ENCODE measurements at places on chromosomes 4 and X.
A peak's percentile ranks its signal among the peaks of the same experiment; 100 is the strongest.

DNA sequence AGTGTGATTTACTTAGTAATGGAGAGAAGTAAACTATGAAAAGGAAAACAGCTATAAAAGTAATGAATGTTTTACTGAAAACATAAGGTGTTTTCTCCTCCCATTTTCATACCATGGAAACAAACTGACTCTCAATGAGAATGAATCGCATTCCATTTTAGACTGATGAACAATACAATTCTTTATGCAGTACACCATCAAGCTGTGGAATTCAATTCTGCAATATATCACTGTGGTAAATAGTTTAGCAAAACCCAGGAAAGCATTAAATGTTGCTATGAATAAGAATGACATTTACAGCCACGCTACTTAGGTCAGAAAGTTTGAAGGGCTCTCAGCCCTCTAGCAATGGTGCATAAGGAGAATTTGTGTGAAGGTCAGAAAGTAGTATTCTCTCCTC lies 7.4 kb downstream of the DCAF8L2 start:
- DNase-seq: no peak

- DNase-seq: no peak
Measured at GRCh38 chr4:99207911-99208718, 10.9 kb downstream of the ADH6 start.

- no peak for DNase-seq
Measured at GRCh38 chr4:56245547-56246232, 141.6 kb downstream of the AASDH start.

DNA sequence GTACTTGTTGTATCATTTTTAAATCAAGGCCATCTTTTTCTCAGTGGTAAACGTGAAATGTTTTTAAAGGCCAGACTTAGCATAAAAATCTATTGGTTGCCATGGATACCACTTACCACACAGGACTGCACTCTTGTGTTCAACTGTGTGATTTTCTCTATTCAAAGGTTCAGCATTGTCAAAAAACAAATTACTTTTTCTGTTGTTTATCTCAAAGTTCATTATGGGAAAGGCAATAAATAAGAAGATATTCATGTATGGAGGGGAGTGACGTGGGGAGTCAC lies 231.0 kb upstream of the GATB start:
- DNase-seq: no peak

GRCh38 chr4:138696058-138696457 lies 319.5 kb upstream of the NOCT start:
- DNase-seq: no peak

GRCh38 chrX:140817943-140818342 lies 108.4 kb downstream of the LINC00632 start:
- no peak for DNase-seq

DNA sequence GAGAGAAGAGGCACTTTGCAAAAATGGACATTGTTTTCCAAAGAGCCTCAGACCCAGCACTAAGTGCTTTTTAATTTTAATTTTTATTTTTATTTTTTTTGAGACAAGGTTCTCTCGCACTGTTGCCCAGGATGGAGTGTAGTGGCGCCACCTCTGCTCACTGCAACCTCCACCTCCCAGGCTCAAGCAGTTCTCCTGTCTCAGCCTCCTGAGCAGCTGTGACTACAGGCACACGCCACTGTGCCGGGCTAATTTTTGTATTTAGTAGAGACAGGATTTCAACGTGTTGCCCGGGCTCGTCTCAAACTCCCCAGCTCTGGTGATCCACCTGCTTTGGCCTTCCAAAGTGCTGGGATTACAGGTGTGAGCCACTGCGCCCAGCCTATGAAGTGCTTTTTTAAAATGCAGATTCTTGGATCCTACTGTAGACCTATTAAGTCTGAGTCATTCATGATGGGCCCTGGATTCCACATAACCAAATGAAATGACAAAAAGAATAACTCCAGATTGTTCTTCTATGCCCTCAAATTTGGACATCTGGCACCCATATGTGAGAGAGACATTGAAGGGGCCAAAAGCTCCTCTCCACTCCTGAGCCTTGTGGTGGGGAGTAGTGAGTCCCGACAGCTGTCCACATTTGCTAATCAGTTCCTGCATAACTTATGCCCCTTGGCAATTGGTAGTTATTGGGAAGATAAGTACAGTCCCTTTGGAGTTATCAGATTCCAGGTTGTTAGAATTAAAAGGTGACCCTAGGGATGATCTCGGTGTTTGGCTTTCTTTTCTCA lies 3.6 kb downstream of the NOCT start:
- no peak for DNase-seq

GRCh38 chr4:98601708-98602107 lies 56.7 kb downstream of the TSPAN5 start:
- peak; percentile 57 for DNase-seq

DNA sequence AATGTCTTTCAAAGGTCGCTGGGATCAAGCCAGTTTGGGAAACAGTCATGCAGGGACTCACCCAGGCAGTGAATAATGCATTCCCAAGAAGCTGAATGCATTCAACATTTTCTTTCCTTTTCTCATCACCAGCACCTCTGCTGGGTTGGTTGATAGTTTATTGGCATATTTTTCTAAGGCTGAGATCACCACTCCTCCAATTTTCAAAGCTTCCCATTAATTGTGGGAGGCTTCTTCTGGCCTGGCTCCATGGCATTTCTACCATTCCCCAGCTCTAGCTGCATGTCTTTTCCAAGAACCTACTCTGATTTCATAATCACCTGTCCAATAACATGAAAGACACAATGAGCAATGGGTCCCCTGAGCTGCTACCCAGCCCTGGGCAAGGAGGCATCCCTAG lies 35.8 kb downstream of the CHRDL1 start:
- no peak for DNase-seq

- DNase-seq: peak; percentile 64
Measured at GRCh38 chrX:1468250-1468772, 15.6 kb upstream of the ASMTL start.

DNA sequence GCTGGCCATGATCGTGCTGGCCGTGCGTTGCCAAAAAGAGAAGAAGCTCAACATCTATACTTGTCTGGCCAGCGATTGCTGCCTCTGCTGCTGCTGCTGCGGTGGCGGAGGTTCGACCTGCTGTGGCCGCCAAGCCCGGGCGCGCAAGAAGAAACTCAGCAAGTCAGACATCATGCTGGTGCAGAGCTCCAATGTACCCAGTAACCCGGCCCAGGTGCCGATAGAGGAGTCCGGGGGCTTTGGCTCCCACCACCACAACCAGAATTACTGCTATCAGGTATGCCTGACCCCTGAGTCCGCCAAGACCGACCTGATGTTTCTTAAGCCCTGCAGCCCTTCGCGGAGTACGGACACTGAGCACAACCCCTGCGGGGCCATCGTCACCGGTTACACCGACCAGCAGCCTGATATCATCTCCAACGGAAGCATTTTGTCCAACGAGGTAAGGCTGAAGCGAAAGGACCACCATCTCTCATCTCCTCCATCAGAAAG lies 3.3 kb downstream of the PCDH10 start:
- no peak for DNase-seq

DNA sequence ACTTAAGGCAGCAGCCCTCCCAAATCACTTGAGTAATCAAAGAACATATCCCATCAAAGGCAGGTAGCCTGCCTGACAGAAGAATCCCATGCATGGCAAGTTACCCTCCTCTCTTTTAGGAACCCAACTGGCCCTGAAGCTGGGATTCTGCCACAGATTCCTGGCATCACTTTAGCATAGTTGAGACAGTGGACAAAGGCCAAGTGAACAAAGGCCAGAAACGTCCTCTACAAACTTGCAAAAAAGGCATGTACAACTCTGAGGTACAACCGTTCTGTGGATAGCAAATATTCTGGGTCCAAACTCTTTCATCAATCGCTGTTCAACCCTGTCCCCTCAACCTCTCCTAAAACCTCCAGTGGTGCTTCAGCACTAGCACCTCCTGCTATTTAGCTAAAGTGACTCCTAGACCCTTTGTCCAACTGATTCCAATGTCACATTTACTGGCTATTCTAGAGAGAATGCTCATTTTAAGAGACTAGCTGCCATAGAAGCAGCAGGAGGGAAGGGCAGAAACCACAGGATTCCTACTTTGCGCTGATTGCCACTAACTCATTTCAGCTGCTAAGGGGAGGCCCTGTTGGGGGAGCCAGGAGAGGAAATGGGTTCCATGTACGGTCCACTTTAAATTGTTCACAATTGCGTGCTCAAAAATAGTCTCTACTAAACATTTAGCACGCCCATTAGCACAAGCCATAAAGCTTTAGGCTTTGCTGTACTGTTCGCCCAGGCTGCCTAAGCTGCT lies 105.9 kb downstream of the SHROOM4 start:
- DNase-seq: no peak

- no peak for DNase-seq
Measured at GRCh38 chrX:21529771-21530170, 128.4 kb downstream of the KLHL34 start.

DNA sequence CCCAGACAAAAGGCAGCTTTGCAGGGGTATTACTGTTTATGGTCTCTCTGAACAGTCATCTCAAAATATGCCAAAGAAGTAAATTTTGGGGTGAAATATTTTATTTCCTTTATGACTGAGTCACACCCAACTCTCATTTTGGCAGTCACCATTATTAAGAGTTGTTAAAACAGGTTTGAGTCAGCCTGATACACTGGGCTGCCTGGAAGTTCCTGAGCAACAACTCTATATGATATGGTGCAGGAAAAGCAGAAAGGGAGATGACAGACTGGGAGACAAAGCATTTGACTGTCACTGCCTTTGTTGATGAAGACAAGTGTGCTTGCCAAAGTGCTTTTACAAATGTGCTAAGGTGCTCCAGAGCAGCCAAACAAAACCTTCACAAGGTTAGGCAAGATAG lies 1263.5 kb downstream of the PCDH7 start:
- no peak for DNase-seq

- peak; percentile 10 for DNase-seq
Measured at GRCh38 chr4:169410839-169411770, 140.3 kb upstream of the SH3RF1 start.

GRCh38 chrX:72062916-72063315 lies 68.8 kb downstream of the RTL5 start:
- DNase-seq: no peak

DNA sequence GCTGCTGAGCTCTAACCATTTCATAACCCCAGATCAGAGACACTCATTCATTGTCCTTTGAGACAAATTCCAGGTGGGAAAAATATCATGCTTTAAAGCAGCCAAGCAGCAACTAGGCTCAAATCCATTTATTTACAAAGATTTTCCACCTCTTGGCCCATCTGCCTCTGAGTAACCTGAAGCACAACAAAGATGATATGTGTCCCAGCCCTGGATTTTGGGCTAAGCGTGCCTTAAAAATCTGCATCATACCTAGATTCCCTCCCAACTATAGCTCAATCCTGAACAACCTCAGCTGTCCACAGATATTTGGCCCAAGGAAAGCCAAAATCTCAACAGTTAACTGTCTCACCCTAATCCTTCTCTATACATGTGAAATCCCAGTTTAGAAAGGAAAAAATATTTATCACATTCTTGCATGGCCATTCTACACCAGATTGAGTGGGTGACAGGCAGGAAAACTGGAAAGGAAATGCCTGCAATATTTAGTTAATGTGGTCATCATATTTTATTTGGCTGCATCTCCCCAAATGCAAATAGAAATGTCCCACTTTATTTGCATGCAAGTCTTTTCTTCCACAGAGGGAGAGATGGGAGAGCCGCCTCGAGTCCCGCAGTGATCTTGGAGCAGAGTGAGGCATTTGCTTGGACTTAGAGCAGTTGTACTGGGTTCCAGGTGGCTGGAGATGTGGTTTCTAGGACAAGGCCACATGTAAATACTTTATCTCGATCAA lies 146.4 kb upstream of the EOLA2 start:
- no peak for DNase-seq

DNA sequence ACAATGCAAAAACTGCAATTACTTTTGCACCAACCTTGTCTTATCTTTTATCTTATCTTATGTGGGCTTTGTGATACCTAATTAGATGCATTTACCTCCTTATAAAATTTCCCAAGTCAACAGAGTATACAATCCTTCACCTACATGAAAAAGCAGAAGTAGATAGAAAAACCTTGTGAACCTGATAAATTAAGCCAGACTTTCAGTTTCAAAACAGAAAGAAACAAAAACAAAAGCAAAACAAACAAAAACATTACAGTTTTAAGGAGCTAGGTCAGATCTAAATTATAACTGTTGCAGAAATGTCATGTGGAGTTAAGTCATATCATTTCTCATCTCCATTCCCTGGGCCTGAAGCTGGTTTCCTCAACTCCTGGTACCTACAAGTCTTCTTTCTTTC lies 24.9 kb upstream of the CXXC4 start:
- DNase-seq: no peak

DNA sequence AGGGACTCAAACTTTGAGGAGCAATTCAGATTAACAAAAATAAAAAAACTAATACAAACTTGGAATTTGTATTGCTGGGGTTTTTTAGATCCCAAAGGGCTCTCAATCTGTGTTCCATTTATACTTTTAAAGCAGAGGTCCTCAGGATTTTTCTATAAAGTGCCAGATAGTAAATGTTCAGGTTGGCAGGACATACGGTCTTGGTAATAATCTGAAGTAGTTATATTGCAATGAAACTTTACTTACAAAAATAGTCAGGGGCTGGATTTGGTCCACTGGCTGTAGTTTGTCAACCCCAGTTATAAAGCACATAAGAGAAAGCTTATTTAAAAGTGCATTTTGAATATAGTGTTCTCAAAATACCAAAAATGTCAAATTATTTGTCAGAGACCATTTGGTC lies 164.1 kb upstream of the CTSO start:
- DNase-seq: no peak

DNA sequence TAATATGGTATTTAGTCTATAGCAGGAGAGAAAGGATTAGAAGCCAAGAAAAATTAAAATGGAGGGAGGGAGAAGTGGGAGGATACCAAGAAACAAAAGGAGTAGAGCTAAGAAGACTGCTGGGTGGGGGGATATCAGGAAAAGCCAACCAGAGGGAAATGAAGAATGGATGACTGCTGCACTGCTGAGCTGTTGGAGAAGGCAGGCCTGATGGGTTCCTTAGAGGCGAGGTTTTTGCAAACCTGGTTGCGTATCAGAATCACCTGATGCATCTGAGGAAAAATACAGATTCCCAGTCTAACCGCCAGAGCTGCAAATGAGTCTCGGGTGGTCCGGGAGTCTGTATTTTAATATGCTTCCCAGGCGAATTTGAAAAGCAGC lies 1.5 kb downstream of the PGRMC1 start:
- no peak for DNase-seq

DNA sequence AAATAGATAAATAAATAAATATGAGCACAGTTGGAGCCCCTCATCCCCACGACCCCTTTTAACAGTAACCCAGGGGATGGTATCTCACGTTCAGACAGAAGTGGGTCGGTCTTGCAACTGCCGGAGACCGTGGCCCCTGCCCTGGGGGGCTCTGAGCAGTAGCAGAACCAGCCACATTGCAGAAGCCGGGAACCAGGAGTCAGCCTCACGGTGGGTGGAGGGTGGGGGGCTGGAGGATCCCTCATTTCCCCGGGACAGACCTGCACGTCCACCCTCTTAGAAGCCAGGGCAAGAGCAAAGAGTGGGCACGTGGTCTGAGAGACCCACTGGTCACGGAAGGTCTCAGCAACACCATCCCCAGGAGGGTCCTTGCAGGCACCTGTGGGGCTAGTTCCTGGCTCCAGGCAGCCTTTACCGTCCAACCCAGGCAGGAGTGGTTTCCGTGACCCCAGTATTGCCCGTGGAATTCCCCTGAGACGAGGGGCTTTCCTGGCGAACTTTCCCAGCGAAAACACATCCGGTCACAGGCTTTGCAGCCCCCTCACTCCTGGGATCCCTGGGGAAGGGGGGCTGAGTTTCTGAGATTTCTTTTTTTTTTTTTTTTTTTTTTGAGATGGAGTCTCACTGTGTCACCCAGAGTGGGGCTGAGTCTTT lies 8.8 kb upstream of the IL3RA start:
- no peak for DNase-seq

All from stimulated activated effector memory CD8-positive, alpha-beta T cell treated with anti-CD3 and anti-CD28 coated beads, Interleukin-12 subunit alpha, Interleukin-12 subunit beta, amount 100 ng/mL, for 72 hours (primary cell).